K562 (cell line): ENCODE measurements at places on chromosomes 1 and 21. TPM values are rescaled to one million over a fixed set of nuclear protein-coding genes. Genes with fewer than 3 reads are reported as not detected.

SV2A gene
- polyA plus RNA-seq: 0.16 and 0.20 TPM in 2 replicates

MOV10 gene
- 72.0 and 92.8 TPM in 2 replicates for polyA plus RNA-seq

DCDC2B gene
- polyA plus RNA-seq: not detected in 2 replicates

DNA sequence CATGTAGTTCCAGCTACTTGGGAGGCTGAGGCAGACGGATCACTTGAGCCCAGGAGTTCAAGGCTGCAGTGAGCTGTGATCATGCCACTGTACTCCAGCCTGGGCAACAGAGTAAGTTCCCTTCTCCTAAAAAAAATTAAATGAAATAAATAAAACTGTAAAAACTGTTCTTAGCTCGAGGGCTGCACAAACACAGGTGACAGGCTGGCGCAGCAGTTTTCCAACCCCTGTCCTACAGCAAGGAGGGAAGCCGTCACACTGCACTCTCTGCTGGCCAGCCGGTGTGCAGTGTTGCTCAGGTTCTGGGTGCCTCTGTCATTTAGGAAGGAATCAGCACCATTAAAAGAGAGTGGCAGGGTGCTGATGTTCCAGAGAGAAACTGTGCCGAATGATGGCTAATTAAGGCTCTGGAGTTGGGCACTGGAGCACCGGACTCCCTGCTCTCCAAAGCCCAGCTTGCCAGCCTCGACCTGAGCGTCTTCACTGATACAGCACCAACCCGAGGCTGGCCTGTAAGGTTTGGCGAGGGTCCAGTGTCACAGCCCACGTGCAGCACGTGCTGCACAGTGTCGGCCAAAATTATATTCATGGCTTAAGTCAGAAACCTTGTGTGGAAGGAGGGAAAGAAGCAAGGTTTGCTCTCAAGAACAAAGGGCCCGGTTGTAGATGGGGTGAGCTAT, 26.4 kb upstream of the KCNAB2 start:
- H3K27me3 ChIP-seq: no peaks in the 10 kb centered on the region
- H3K36me3 ChIP-seq: no peaks in the 10 kb centered on the region; the same call in 2 of the 3 replicates
